ENCODE measurements at places on chromosomes 5 and 9. TPM values are rescaled to one million over a fixed set of nuclear protein-coding genes. Genes with fewer than 3 reads are reported as not detected.

- no peak overlapping the region for H3K4me3 ChIP-seq
- H3K27ac ChIP-seq, result no peak overlapping the region
- no peaks in the 10 kb centered on the region for H3K4me1 ChIP-seq
- H3K27me3 ChIP-seq, result no peaks in the 10 kb centered on the region
- no peaks in the 10 kb centered on the region for H3K36me3 ChIP-seq
- DNase-seq, result no peak
These were observed 164.9 kb downstream of the KDM4C start for GRCh38 chr9:6922680-6923079.

DNA sequence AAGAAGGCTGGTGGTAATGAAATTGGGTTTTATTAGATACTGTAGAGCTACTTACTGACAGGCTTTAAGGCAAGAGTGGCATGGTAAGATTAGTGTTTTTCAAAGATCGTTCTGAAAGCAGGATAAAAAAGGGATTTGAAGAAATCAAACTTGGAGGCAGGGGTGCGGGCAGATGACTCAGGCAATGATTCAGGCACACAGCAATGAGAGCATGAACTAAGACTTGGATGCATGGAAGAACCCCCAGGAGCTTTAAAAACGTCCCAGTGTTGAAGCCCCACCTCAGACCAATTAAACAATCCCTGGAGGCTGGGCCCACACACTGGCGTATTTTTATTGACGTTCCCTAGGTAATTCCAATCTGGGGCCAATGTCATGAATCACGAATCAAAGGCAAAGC lies 102.5 kb downstream of the SREK1 start:
- H3K36me3 ChIP-seq, result no peaks in the 10 kb centered on the region
- H3K27ac ChIP-seq, result no peak overlapping the region
- DNase-seq, result no peak
- no peaks in the 10 kb centered on the region for H3K27me3 ChIP-seq

DNA sequence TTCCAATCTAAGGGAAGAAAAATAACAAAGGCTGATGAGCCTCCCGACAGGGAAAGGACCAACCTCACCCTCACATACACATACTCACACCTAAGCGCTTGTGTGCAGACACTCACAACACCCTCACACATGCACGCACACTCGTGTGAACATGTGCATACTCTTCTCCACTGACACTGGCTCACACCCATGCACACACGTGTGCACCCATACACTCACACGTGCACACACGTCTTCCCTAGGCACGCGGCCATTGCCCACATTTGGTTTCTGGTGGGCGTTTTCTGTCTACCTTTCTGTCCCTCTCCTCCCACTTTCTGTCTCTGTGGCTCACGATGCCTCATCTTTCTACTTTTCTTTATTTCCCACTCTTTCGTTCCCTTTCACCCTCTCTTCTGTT lies 169.7 kb upstream of the MVB12B start:
- no peaks in the 10 kb centered on the region for H3K4me1 ChIP-seq
- no peak for DNase-seq
- no peak overlapping the region for H3K27ac ChIP-seq
- H3K27me3 ChIP-seq, result no peaks in the 10 kb centered on the region

GRCh38 chr5:95283761-95284571 lies 928 bp downstream of the MCTP1 start:
- H3K4me3 ChIP-seq, result peak overlapping the region; percentile 22
- peak; percentile 2 for DNase-seq
- no peak overlapping the region for H3K27ac ChIP-seq
- no peaks in the 10 kb centered on the region for H3K4me1 ChIP-seq
- H3K36me3 ChIP-seq, result no peaks in the 10 kb centered on the region

DNA sequence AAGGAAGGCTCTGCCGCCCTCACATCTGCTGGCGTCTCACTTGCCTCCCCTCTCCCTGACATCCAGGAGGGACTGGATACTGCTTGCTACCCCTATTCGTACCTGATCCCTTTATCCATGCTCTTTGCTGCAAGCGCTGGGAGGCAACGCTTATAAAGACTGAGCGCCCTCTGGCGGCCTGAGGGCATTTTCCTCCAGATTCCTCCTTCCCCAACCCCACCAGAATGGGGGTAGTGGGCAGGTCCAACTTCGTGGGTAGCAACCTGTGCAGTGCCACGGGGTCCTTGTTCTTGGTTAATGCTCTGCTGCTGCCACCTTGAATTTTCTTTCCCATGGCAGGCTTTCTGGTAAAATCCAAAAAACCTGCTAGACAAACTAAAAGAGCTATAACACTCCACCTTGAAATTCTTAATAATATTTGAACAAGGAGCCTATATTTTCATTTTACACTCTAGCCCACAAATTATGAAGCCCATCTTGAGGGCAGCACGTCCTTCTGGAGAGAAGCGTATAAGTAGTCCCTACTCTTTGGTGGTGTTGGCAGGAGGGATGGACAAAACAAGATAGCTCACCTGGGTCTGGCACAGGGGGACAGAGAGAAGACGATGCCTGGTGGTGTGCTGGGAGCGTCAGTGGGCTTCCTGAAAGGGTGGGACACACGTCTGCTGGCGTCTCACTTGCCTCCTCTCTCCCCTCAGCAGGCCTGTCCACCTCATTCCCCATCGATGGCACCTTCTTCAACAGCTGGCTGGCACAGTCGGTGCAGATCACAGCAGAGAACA lies 52.5 kb downstream of the JADE2 start:
- peak; percentile 56 for DNase-seq
- H3K36me3 ChIP-seq, result peaks cover 54% of the 10 kb centered on the region
- peaks cover 6% of the 10 kb centered on the region for H3K4me1 ChIP-seq
- H3K27ac ChIP-seq, result no peak overlapping the region
- H3K4me3 ChIP-seq, result no peak overlapping the region

DNA sequence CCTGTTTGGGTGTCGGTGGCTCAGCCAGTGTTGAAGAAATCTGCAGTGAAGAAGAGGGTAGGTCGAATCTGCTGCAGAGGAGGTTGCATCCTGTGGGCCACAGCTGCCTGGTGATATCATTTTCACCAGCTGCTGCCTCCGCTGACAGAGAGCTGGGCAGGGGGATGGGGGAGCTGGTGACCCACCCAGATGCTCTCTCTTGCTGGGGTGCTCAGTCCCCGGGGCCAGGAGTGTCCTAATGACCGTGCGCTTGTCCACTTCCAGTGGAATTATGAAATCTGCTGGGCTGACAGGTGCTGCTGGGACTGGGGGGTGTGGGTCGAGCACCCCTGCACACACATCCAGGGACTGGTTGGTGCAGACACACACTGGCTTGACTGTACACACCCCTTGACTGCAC lies 83.2 kb upstream of the IRX4 start:
- H3K4me3 ChIP-seq, result no peak overlapping the region
- no peak overlapping the region for H3K27ac ChIP-seq
- H3K36me3 ChIP-seq, result no peaks in the 10 kb centered on the region
- H3K4me1 ChIP-seq, result no peaks in the 10 kb centered on the region

- no peaks in the 10 kb centered on the region for H3K4me1 ChIP-seq
- no peaks in the 10 kb centered on the region for H3K36me3 ChIP-seq
- H3K4me3 ChIP-seq, result no peak overlapping the region
- H3K27me3 ChIP-seq, result peaks cover 57% of the 10 kb centered on the region
These were observed 28.6 kb downstream of the LAMC3 start for GRCh38 chr9:131037335-131038255.

- H3K27me3 ChIP-seq, result no peaks in the 10 kb centered on the region
- no peak for DNase-seq
- H3K4me1 ChIP-seq, result no peaks in the 10 kb centered on the region
- no peak overlapping the region for H3K27ac ChIP-seq
- H3K36me3 ChIP-seq, result no peaks in the 10 kb centered on the region
These were observed 65.2 kb downstream of the RASGEF1C start for GRCh38 chr5:180143656-180144364.

DNA sequence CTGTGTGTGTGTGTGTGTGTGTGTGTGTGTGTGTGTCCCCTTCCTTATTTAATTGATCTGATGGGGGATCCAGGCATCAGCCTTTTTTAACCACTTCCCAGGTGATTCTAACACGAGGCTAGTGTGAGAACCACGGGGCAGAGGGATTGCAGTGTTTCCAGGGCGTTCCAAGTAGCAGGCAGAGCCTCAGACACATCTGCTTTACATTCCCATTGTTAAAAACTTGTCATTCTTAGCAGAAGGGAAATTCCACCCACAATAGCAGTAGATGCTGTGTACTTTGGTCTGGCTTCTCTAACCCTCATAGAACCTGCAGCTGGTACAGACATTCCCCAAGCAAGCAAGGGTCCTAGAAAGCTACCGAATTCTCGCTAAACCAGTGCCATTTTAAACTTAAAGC lies 81.9 kb upstream of the SLC30A5 start:
- no peak overlapping the region for H3K4me3 ChIP-seq
- no peaks in the 10 kb centered on the region for H3K4me1 ChIP-seq
- no peaks in the 10 kb centered on the region for H3K27me3 ChIP-seq
- no peak for DNase-seq
- H3K36me3 ChIP-seq, result no peaks in the 10 kb centered on the region

DNA sequence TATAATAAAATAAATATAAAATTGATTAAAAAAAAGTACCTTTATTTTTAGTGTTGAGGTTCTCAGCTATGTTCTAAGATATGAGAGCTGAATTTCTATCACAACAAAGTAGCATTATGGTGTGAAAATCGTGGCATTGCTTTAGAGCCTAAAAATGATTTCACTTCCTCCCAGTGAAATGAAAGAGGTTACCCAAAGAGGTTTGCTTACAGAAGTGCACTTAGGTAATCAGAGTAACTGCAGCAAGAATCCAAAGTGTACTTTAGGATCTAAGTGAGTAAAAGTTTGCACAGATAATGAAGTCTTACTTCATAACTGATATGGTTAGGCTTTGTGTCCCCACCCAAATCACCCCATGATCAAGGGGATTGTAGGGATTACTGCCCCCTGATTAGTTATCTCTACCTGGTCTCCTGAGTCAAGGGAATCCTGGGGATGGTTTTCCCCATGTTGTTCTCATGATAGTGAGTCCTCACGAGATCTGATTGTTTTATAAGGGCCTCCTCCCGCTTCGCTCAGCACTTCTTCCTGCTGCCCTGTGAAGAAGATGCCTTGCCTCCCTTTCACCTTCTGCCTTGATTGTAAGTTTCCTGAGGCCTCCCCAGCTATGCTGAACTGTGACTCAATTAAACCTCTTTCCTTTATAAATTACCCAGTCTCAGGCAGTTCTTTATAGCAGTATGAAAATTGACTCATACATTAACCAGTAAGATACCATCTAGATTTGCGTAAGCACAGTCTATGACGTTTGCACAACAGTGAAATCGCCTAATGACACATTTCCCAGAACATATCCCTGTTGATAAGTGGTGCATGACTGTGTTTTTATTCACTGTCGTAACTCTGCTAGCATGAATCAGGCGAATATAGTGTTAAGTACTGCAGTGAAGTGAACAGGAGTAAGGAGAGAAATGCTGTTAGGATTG lies 40.3 kb upstream of the LRRC70 start:
- H3K27me3 ChIP-seq, result no peaks in the 10 kb centered on the region
- peaks cover 6% of the 10 kb centered on the region for H3K36me3 ChIP-seq
- no peaks in the 10 kb centered on the region for H3K4me1 ChIP-seq
- no peak overlapping the region for H3K27ac ChIP-seq
- no peak for DNase-seq

- no peak for DNase-seq
- no peaks in the 10 kb centered on the region for H3K27me3 ChIP-seq
- H3K4me1 ChIP-seq, result peaks cover 6% of the 10 kb centered on the region
- H3K4me3 ChIP-seq, result no peak overlapping the region
These were observed 27.1 kb upstream of the NKD2 start for GRCh38 chr5:981456-981855.

GRCh38 chr5:135386886-135387628 lies 12.0 kb downstream of the MACROH2A1 start:
- no peak for DNase-seq
- peaks cover 24% of the 10 kb centered on the region for H3K36me3 ChIP-seq
- H3K4me3 ChIP-seq, result no peak overlapping the region
- peak overlapping the region; percentile 27 for H3K27ac ChIP-seq
- no peaks in the 10 kb centered on the region for H3K27me3 ChIP-seq

DNA sequence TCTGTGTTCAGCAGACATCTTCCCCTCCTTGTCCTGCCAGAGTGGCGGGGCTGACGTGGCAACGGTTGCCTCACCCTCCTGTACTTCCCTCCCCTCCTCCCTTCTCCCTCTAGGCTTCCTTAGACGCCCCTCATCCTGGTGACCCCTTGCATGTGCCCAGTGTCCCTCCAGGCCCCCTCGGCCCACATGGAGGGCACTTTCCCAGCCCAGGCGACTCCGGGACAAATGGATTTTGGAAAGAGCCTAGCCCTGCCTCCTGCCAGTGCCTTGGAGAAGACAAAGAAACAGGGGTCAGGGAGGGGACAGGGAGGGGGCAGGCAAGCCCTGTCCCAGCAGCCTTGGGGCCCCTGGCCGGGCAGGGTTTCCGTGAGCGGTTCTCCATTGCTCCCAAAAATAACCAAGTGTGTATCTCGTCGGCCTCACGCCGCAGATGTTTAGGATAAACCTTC lies 38.3 kb upstream of the NEURL1B start:
- H3K4me3 ChIP-seq, result no peak overlapping the region
- no peaks in the 10 kb centered on the region for H3K27me3 ChIP-seq
- no peaks in the 10 kb centered on the region for H3K36me3 ChIP-seq
- no peaks in the 10 kb centered on the region for H3K4me1 ChIP-seq
- DNase-seq, result no peak

DNA sequence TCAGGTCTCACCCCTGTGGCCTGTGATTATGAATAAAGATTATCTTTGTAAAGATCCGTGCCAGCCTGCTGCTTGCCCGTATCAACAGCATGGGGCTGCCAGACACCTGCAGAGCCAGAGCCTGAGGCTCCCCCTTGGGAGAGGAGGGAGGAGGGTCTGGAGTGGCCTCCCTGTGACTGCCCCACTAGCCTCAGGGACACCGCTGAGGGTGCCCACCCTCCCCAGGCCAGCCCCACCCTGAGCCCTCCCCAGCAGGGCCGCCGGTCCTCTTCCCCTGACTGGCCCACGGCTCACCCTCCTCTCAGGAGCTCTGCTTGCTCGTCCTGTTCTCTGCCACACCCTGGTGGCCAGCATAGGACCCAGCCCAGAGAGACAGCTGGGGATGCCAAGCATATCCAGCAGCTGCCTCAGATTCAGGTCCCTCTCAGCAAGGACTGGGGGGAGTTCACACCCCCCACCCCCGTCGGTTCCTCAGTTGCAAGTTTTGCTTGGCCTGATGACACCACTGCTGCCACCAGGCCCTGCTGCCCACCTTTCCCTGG lies 1.9 kb downstream of the SSNA1 start:
- no peaks in the 10 kb centered on the region for H3K27me3 ChIP-seq
- H3K4me3 ChIP-seq, result no peak overlapping the region
- H3K27ac ChIP-seq, result no peak overlapping the region
- no peak for DNase-seq

GRCh38 chr9:79334711-79335110 lies 237.1 kb upstream of the TLE4 start:
- H3K4me3 ChIP-seq, result no peak overlapping the region
- H3K27ac ChIP-seq, result no peak overlapping the region
- no peak for DNase-seq
- no peaks in the 10 kb centered on the region for H3K27me3 ChIP-seq

- H3K4me1 ChIP-seq, result no peaks in the 10 kb centered on the region
- no peaks in the 10 kb centered on the region for H3K36me3 ChIP-seq
- no peak overlapping the region for H3K27ac ChIP-seq
- no peak for DNase-seq
- H3K4me3 ChIP-seq, result no peak overlapping the region
- no peaks in the 10 kb centered on the region for H3K27me3 ChIP-seq
These were observed 126.1 kb upstream of the EFNA5 start for GRCh38 chr5:107796797-107797196.

- no peaks in the 10 kb centered on the region for H3K36me3 ChIP-seq
- no peak for DNase-seq
- no peaks in the 10 kb centered on the region for H3K4me1 ChIP-seq
- H3K27me3 ChIP-seq, result no peaks in the 10 kb centered on the region
- no peak overlapping the region for H3K27ac ChIP-seq
These were observed 17.9 kb downstream of the MYO10 start for GRCh38 chr5:16918156-16918555.

Gene PCDHGC5
- total RNA-seq, result not detected

Gene C9orf57
- total RNA-seq, result not detected

Gene TSTD2
- 14.7 TPM for total RNA-seq

Gene SPOCK1
- not detected for total RNA-seq

Gene MARCHF11
- total RNA-seq, result not detected

Gene PGM5
- not detected for total RNA-seq

Data from CD8-positive, alpha-beta memory T cell (primary cell).